NCI-H187 treated with DMSO at 0.1 percent for 48 hours (cell line): ENCODE measurements at places on chromosomes 2 and 18.

DNA sequence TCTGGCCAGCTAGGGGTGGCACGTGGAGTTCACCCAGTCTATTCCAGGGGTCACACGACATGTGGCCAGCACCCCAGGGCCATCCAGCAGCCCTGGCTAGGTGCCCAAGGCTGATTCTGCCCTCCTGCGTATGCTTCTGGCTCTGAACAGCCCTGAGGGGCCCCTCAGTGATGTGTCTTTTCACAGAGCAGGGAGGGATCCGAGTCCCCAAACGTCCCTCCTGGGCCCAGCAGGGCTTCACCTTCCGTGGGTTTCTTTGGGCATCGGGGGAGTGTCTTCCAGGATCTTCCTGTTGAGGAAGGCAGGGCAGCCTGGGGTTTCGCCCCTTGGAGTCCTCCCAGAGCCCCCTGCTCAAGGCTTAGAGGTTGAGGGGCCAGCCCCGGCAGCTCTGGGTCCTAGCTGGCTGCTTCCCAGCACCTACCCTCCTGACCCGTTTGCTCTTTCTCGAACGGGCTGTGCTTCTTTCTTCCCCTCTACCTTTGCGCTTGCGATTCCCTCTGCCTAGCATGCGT lies 165.9 kb downstream of the DYSF start:
- DNase-seq: no peak

DNA sequence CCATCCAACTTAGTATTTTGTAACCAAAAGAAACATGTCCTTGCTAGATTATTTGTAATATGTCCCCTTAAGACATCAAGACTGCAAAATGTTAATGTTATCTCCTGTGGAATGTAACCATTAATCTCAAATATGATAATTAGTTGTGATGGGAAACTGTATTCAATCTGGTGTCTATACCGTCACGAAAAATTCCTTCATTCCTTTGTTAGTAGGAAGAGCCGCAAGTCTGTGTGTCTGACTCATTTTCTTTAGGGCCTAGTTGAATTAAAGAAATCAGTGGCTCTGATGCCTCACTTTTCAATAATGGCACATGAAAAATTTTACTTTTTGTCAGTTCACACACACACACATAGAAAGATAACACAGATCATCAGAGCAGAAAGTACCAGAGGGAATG lies 127.1 kb upstream of the CHAC2 start:
- no peak for DNase-seq

GRCh38 chr18:12692206-12692605 lies 10.3 kb downstream of the CEP76 start:
- no peak for DNase-seq

- DNase-seq: no peak
These were observed 479.3 kb downstream of the IRS1 start for GRCh38 chr2:226320076-226320948.

DNA sequence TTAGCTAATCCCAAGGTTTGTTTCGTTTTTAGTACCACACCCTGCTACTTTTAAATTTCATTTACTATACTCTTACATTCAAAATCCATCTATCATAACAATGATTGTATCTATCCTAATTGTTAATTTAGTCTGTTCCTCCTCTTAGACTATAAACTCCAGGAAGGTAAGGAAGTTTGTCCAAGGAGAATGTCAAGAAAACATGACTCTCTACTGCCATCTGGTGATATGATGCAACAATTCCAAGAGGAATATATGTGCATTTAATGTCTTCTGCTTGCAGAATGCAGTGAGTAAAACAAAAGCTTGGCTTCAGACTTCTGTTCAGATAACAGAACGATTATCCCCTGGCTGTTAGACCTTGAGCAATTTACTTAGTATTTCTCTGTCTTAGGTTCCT lies 1267.1 kb downstream of the LRP1B start:
- DNase-seq: no peak

- DNase-seq: no peak
These were observed 131.6 kb upstream of the OTX1 start for GRCh38 chr2:62919041-62919440.

DNA sequence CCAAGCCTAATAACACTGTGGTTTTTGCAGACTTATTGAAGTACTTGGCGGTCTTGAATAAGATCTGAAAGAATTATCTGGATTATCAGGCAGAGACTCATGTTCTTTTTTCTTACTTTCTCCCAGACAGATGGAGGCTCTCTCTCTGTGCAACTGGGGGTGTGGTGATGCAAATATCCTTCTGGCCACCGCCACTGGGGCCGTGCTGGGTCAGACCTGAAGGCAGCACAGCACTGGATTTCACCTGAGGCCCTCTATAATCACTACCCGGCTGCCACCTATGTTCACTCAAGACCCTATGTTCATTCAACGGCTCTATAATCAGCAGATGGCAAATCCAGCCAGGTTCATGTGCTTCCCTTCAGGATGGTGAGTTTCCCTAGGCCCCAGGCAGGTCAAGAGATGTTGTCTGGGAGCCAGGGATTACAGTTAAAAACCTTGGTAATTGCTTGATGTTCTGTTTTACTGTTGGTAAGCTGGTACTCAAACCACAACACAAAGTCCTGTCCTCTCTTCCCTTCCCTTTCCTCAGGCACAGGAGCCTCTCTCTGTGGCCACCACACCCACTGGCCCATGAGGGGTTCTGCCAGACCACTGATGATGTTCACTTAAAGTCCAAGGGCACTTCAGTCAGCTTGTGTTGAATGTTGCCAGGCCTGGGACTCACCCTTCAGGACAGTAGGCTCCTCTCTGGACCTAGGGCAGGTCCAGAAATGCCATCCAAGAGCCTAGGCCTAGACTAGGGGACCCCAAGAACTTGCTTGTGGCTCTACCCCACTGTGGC lies 205.3 kb upstream of the GCFC2 start:
- no peak for DNase-seq

DNA sequence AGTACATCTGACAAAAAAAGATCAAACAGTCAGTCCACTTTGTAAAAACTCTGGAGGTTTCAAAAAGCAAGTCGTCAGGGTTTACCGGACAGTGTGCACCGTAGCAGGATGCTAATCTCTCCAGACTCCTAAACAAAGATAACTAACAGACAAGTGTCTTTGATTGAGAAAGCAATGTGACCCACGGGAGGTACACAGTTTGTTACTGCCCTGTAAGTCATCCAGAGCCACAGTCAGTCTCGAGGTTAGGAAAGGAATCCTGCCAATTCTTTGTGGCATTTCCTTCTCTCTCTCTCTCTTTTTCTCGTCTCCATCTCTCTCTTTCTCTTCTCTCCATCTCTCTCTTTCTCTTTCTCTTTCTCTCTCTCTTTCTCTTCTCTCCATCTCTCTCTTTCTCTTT lies 42.8 kb downstream of the LRRTM4 start:
- no peak for DNase-seq

DNA sequence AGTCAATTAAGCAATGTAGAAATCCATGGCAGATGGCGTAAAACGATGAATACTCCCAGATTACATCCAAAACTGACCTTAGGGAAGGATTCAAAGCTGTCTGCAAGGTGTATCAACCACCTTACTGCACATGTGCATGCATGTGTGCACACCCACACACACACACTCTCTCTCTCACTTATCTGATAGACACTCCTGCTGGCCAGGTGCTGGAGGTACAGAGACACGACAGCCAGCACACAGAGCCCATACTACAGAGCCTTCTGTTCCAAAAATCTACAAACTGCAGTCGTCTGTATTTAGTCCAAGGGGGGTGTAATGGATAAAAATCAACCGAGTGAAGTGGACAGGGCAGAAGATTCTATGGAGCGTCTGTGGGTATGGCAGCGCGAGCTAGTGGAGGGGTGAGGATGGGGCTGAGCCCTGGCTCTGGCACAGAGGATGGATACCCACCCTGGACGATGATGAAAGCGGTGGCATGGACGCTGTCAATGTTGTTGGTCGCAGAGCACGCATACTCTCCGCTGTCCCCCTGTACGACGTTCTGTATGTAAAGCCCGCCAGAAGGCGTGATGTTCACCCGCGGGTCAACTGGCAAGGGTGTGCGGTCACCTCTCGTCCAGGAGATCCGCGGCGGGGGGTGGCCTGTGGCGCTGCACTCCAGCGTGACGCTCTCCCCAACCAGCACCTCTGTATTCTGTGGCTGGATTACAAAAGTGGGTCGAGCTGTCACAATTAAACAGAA lies 78.4 kb downstream of the PXDN start:
- DNase-seq: no peak

GRCh38 chr18:48254077-48254602 lies 155.0 kb downstream of the ZBTB7C start:
- DNase-seq: no peak

- no peak for DNase-seq
These were observed 76.3 kb upstream of the GALNT5 start for GRCh38 chr2:157181234-157181633.

- no peak for DNase-seq
These were observed 147.0 kb upstream of the ID2 start for GRCh38 chr2:8534729-8535468.

GRCh38 chr18:8615397-8616027 lies 6.3 kb downstream of the RAB12 start:
- peak; percentile 53 for DNase-seq

DNA sequence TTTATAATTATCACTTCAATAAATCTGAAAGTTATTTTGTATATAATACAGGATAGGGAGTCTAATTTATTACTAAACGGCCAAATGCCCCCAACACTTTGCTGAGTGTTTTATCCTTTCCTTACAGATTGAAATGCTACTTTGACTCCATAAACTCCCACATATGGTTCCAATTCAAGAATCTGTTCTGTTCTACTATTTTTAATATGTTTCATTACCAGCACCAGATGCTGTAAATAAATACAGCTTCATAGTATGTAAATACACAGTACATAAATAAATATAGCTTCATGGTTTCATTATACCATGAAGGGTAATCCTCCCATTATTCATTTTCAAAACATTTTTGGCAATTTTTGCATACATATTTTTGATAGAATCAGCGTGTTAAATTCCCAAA lies 34.0 kb upstream of the MREG start:
- no peak for DNase-seq

DNA sequence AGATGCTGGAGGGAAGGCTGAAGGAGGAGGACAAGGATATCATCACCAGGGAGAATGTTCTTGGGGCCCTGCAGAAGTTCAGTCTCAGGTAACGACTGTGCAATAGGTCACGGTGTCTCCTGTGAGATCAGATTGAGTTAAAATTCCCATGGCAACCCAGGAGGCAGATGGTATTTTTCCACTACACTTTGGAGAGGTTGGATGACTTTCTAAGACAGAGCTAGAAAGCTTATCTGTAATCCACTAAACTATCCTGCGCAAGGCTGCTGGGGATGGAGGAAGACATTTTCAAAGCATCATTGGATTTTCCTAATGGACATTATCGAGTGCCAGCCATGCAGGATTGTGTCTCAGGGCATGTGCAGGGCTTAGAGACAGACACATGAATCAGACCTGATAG lies 74.6 kb downstream of the ARMC9 start:
- no peak for DNase-seq

- no peak for DNase-seq
These were observed 116.0 kb downstream of the TNS1 start for GRCh38 chr2:217886720-217887309.

GRCh38 chr18:72376256-72376655 lies 167.9 kb downstream of the CBLN2 start:
- no peak for DNase-seq

- no peak for DNase-seq
These were observed 16.5 kb upstream of the KLHL23 start for GRCh38 chr2:169716938-169717690.

DNA sequence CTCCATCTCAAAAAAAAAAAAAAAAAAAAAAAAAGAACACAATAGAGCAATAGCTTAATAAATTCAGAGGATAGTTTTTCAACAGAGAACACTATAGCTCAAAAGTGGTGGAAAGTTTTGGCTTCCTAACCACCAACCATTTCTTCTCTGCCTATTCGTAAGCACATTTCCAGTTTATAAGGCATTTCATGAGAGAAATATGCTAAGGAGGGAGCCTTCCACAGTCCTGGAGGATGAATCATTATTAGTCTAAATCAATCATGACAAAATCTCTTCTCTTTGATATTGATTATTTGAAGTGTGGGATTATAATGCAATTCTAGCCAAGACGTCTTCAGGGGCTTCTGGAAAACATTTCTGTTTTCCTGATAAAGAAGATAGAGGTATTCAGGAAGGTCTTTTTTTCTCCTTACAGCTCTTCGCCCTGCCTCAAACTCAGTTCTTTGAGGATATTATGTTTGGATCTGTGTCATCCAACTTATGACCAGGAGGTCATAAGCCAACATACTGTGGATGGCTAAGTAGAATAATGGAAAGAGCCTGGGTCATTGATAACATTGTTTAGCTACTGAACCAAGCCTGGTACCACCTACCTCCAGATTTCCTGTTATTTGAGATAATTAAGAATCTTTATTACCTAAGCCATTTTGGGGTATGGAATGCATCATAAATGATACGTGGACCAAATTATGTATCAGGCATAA lies 207.3 kb downstream of the TRIB2 start:
- no peak for DNase-seq

DNA sequence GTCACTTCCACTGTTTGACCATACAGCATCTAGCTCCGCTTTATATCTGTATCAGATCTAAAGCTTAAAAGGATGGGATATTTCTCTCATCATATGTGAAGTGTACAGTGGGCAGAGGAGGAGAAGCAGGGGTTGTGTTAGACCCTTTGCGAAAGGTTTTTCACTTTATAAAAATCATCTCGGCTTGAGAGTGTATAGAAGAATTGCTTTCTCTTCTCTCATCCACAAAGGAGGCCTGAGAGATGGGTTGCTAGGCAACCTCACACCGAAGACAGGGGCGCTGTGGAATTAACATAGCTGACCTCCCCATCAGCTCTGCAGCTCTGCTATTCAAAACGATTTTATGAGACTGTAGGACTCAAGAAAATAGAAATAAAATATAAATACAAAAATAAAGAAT lies 70.2 kb upstream of the GALNT3 start:
- DNase-seq: no peak

- no peak for DNase-seq
These were observed 74.7 kb downstream of the SMAD7 start for GRCh38 chr18:48875942-48876511.

DNA sequence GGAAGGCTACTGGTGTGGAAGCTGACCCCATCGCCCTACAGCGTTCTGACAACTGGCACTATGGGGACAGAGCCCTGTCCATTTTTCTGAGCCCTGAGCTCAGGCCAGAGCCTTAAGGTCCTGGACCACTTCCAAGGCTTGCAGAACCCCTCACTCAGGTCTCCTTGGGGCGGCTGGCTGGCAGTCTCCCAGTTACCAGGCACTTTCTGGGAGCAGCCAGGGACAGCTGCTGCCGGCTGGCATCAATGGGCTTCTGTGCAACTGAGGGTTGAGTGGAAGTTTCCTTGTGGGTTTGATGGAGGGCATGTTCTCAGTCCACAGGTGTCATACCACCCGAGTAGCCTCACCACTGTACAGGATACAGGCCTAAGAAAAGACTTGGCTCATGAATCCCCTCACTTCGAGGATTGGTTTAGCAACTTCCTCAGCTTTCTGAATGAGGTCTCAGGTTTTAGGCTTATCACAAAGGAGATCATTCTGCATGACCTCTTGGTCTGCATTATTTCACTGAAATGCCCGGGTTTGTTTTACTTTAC lies 27.4 kb upstream of the WIPF1 start:
- no peak for DNase-seq

- DNase-seq: no peak
These were observed 11.6 kb upstream of the RPE start for GRCh38 chr2:209990838-209991237.

GRCh38 chr2:72947952-72948830 lies 30.9 kb downstream of the EMX1 start:
- no peak for DNase-seq

- DNase-seq: peak; percentile 76
These were observed 76.7 kb downstream of the TGIF1 start for GRCh38 chr18:3526421-3527354.

- DNase-seq: no peak
These were observed 392.4 kb downstream of the ALK start for GRCh38 chr2:29528891-29529520.
